ENCODE measurements at places on chromosomes 7 and 10.

DNA sequence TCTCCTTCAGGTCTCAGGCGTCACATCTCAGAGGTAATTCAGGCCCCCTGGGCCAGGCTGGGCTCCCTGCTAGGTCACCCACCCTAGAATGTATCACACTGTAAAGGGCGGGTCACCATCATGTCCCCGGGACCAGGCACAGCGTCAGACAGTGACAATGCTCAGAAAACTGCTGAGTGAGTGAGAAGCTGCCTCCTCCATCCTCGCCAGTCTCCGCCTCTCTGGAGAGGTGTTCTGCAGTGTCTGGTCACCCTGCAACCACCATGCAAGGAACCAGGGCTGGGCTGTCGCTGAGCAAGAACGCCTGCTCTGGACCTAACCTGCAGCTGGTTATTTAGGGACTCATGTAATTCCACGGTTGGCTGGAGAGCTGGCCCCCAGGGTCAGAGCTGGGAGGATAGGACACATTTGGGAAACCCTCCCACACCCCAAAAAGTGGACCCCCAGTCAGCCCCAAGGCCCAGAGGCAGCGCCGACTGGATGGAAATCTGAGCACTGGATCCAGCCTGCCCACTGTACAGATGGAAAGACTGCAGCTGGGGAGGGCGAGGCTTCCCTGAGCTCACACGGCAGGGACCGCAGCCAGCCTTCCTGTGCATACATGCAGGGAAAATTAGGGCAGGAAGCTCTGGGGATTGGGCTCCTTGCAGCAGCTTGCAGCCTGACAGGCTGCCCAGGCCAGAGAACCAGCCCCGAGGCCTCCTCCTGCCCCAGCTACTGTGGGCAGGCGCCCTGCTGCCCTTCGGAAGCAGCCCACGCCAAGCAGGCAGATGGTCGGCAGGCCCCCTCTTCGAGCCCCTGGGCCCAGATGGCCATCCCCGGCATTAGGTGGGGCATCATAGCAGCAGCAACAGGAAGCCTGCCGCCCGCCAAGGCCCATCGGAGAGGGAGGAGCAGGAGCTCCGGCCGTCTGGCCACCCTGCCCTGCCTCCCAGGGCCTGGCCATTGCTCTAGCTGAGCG lies 105.4 kb upstream of the ZMIZ1 start:
- DNase-seq: no peak

GRCh38 chr7:151700586-151701165 lies 176.2 kb downstream of the PRKAG2 start:
- DNase-seq: no peak

DNA sequence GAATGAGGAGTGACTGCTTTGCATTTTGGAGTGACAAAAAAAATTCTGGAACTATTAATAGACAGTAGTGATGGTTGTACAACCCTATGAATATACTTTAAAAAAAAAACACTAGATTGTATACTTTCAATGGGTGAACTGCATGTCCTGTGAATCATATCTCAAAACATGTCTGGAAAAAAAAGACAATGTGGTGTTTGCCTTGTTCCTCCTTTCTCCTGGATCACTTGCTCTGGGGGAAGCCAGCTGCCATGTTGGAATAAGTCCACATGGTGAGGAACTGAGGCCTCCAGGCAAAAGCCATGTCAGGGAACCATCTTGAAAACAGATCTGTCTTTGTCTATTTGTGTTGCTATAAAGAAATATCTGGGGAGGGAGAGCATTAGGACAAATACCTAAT lies 39.5 kb upstream of the YAE1 start:
- no peak for DNase-seq

DNA sequence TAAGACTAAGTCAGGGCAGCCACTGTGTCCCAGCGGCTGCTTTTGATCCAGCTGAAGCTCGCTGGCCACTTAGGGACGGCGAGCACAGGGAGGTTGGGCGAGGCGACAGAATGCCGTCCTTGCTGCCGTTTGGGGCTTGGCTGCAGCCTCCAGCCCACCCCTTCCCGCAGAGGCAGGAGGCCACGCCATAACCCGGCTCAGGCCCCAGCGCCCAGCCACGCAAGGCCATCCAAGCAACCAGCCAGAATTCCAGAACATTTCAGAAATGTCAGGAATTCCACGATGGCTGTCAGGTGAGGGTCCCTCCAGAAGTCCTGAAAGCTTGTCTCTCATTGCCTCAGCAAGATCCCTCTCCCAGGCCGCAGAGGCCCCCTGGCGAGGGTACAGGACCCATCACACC lies 479.1 kb upstream of the FOXK1 start:
- DNase-seq: no peak

GRCh38 chr10:95181726-95182125 lies 12.3 kb upstream of the ACSM6 start:
- no peak for DNase-seq

DNA sequence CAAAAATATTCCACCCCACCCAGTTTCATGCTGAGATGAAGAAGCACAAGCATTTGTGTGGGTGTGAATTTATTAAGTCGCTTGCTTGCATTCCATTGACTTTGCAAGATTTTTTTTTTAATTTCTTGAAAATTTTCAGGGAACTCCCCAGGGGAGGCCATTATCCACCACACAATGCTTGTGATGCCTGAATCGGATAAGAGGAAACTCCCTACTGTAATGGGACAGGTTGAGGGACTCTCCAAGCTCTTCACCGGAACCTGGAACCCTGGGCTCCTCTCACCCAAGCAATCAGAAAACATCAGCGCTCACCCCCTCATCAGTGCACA lies 153.6 kb upstream of the ZMIZ1 start:
- DNase-seq: no peak

GRCh38 chr7:129841465-129841864 lies 111.3 kb downstream of the UBE2H start:
- no peak for DNase-seq

DNA sequence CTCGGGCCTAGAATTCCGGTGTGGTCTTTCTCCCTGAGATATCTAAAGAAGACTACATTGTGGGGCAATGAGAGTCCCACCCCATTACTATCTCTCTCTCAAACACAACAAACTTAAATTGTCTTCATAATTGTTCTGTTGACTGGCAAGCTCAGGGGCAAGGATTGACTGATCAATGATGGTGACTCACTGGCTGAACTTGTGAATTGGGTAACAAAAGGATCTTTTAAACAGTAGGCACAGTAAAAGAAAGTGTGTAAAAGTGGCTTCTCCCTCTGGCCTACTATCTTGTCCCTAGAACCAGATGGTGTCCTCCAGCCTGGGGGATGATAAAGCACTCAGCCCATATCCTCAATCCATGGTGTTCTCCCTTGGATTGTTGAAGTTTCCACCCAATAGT lies 63.1 kb upstream of the RAPGEF5 start:
- DNase-seq: no peak

GRCh38 chr7:45689797-45690761 lies 115.9 kb downstream of the ADCY1 start:
- DNase-seq: no peak

GRCh38 chr7:133301444-133301843 lies 48.6 kb downstream of the EXOC4 start:
- DNase-seq: no peak

DNA sequence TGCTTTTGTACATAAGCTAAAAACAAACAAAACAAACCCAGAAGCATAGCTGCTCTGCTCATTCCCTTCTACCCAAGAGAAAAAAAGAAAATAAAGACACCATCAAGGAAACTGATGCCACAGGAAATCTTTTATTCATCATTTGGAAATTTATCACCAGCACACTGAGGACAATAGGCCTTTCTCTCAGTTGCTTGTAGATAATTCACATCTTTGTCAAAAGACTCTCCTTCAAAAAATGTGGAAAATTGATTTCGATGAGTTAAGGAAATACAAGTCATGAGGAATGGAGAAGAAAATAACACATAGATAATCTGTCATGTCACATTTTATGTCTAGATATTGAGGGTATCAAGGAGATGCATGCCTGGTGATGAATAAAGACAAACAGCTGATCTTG lies 53.5 kb downstream of the ZNF37A start:
- DNase-seq: no peak

DNA sequence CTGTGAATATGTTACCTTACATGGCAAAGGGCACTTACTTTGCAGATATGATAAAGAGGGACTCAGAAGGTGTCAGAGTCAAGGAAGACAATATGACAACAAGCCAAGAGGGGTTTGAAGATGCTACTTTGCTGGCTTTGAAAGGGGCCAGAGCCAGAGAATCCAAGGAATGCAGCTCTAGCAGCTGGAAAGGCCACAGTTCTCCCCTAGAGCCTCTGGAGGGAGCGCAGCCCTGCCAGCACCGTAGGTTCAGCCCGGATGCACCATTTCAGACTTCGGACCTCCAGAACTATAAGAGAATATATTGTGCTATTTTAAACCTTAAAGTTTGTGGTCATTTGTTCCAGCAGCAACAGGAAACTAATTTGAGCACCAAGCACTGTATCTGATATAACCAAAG lies 32.9 kb upstream of the WDR11 start:
- no peak for DNase-seq

DNA sequence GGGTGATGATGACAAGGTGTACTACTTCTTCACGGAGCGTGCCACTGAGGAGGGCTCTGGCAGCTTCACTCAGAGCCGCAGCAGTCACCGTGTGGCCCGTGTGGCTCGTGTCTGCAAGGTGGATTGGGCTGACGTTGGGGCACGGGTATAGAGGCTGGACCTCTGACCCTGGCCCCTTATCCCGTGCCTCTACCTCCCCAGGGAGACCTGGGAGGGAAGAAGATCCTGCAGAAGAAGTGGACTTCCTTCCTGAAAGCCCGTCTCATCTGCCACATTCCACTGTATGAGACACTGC lies 8.4 kb downstream of the MRPL43 start:
- no peak for DNase-seq

GRCh38 chr7:113936982-113937381 lies 18.2 kb upstream of the PPP1R3A start:
- no peak for DNase-seq

DNA sequence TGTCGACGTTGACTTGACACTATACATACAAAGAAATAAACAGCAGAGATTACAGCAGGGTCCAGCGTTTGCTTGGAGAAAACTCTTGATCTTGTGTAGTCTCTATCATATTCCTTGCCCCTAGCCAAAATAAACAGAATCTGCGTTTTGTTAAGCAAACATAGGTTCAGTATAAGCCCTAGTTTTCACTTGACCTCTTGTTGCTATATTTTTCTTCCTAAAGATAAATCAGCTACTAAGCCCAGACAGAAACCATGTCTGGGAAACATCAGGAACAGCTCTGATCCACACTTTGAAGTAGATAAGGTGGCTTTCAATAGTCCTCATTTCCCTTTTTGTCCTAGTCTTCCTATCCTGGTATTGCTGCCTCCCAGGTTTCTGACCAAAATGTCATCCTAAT lies 328.2 kb upstream of the MAGI2 start:
- DNase-seq: no peak

- DNase-seq: no peak
Observed at GRCh38 chr7:47579458-47579857, 2.5 kb downstream of the TNS3 start.

DNA sequence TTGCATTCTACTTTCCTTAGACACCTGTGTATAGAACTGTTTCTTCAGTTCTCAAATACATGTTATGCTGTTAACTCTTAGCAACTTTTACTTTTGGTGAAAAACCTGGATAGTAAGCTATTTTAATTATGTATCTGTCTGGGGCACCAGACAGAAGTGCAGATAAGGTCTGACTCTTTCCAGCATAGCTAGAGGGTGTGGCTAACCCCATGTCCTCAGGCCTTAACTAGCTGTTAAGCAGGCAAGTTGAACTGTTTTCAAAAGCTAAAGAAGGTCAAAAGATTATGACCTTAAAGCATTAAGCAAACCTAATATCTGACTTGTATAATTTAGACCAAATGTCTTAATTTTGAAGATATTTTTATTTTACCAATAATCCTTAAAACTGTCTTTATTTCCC lies 45.1 kb upstream of the INHBA start:
- no peak for DNase-seq

GRCh38 chr10:63770523-63770922 lies 249.3 kb downstream of the REEP3 start:
- no peak for DNase-seq

- no peak for DNase-seq
Observed at GRCh38 chr10:94052866-94053791, 59.4 kb downstream of the PLCE1 start.

GRCh38 chr10:112376396-112376790 lies 2.5 kb downstream of the ACSL5 start:
- DNase-seq: peak; percentile 12

- no peak for DNase-seq
Observed at GRCh38 chr10:86976362-86977056, 8.2 kb downstream of the ADIRF start.

DNA sequence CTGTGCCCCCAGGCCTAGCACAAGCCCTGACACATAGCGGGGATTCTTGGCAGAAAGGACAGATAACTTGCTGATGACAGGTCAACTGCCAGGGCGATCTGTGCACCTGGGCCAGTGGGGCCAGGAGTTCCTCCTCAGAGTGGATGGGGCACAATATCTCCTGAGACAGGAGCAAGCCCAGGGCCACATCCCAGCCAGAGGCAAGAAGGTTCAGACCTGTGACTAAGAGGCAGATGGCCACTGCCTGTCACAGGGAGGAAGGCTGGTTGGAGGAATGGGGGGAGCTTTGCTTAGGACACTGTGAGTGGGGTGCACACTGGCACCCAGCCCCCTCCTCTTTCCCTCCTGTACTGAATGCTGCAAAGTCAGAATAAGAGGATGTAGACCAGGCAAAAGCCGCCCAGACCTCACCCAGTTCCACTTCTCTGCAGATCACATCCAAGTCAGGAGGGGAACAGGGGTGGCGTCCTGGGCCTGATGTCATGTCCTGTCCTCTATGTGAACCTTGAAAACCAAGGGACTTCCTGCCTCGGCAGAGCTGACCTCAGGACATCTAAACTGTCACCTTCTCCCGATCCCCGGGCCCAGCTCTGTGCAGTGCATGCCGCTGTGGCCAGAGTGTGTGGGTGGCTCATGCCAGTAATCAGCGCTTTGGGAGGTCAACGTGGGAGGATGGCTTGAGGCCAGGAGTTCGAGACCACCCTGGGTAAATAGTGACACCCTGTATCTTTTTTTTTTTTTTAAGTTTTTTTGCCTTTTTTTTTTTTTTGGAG lies 1.3 kb downstream of the GUSB start:
- DNase-seq: peak; percentile 45

- DNase-seq: no peak
Observed at GRCh38 chr7:66894463-66895080, 26.5 kb upstream of the TMEM248 start.

- no peak for DNase-seq
Observed at GRCh38 chr7:43363035-43363791, 219.7 kb upstream of the STK17A start.

- DNase-seq: no peak
Observed at GRCh38 chr7:7768977-7769709, 50.7 kb upstream of the RPA3 start.

GRCh38 chr7:51111241-51111940 lies 205.2 kb downstream of the COBL start:
- DNase-seq: no peak

DNA sequence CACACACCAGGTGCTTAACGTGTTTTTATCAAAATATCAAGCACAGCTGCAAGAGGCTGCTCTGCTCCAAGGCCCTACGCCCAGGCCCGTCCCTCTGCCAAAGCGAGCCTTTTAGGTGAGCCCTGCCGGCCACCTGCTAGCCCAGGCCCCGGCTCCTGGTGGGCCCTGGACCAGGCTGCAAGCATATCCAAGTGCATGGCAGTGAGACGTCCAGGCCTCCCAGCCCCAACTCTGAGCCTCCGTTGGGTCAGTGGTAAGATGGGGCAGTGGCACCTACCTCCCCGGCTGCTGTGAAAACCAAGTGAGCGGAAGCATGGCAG lies 136.2 kb downstream of the LHPP start:
- no peak for DNase-seq
